ENCODE measurements at places on chromosomes 7 and 10.
A peak's percentile ranks its signal among the peaks of the same experiment; 100 is the strongest.

DNA sequence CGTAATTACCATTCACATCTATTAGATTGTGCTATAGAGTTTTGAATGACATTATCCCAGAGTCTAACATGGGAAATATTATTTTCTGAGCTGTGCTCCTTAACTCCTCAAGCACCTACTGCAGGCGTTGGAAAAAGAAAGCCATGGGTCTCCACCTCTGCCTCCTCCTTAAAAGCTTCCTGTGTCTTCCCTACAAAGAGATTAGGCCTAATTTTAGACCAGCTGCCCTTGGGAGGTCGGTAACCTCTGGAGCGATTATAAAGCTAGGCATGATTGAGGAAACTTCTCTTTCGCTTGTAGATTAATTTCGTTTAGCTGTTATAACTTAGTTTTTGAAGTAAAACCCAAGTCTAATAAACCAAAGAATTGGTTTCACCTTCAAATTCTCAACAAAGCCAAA lies 75.2 kb downstream of the PLXDC2 start:
- DNase-seq, result no peak

DNA sequence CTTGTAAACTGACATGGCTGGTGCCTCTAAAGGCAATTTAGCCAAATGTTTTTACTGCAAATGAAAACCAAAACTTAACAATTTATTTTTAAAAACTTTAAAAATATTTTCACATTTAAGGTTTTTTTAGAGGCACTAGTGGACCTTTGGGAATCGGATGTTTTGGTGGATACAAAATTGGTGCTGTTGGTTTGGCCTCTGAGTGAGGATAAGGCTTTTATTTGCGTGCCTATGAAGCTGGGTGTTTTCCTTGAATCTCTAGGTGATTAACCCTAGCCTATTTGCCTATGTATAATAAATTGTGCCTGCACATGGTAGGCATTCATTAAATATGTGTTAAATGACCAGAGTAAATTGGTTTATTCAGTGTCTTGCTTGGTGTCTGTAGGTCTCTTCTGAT lies 2.9 kb upstream of the SGCE start:
- DNase-seq, result no peak

DNA sequence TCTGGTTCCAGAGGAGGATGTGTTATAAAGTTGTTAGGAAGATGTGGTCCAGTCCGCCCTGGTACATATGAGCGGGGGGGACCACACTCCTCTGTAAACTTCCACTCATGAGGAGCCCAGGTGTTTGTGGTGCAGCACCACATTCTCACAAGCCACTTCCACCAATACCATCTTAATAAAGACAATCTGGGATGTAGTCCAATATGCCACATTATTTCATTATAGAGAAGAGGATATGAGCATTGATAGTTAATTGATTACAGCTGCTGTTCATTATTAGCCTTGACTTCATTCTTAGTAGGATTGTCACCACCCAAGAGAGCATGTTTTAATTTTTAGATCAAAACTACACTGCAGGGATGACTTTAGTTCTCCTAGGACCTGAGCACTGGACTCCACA lies 40.5 kb downstream of the ERCC6 start:
- no peak for DNase-seq

- DNase-seq, result no peak
These were observed 1.0 kb upstream of the ENO4 start for GRCh38 chr10:116848032-116848943.

- DNase-seq, result peak; percentile 21
These were observed 185.2 kb upstream of the ITGB1 start for GRCh38 chr10:33143160-33143728.

DNA sequence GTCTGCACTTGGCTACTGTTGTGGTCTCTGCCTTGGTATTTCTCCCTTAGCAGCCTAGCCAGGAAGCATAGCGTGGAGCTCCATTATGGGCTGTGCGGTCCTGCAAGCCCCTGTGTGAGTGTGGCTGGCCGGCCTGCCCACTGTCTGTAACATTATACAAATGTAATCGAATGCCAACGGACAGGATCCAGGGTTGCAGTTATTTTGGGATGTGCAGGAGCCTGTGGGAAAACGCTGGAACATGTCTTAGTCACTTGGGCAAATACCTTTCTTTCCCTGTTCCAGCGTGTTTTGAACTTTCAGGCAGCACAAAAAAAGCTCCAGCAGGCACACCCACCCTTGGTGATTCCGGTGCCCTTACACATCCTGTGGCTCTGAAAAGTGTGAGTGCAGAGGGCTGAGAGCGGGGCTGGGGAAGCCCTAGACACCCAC lies 29.5 kb downstream of the BAG3 start:
- DNase-seq, result no peak

- no peak for DNase-seq
These were observed 166.5 kb downstream of the EGFR start for GRCh38 chr7:55185321-55185802.

DNA sequence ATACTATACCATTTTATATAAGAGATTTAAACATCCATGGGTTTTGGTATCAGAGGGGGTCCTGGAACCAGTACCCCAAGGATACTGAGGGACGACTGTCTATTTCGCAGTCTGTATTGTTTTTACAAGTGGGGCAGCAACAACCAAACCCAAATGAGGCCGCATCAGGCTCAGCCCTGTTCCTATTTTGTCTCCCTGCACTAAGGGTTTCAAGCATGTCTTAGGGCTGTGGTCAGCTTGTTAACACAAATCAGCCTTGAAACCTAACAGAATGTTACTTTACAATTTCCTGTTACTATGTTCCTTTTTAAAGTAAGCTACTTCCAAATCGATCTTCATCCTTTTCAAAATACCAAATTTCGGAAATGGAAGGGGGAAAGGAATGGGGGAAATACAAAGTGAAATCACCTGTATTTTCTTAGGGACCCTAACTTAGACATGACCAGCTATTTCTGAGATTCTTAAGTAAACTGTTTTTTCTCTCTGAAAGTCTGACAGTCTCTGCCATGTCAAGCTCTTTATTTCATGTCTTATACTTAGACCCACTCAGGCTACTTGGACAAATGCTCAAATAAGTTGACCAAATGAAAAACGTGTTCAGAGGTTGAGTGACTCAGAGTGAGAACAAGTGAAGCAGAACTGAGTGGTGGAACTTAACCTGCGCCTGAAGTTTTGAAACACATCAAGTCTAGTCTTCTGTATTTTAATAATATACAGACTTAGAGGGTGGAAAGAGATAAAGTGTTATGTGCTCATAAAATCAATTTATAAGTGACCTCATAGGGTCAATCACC lies 75.8 kb downstream of the C1GALT1 start:
- no peak for DNase-seq

DNA sequence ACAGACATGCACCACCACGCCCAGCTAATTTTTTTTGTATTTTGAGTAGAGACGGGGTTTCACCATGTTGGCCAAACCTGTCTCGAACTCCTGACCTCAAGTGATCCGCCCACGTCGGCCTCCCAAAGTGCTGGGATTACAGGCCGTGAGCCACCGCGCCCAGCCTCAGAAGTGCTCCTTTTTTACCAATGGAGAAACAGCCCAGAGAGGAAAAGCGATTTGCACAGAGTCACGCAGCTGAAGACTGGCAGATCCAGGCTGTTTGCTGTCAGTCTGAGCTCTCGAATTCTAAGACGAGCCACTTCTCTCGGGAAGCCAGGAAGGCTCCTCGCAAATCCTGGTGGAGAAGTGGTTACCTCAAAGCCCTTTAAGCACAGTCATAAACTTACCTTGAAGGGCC lies 57.4 kb upstream of the SDK1 start:
- no peak for DNase-seq

- no peak for DNase-seq
These were observed 4.1 kb upstream of the OIT3 start for GRCh38 chr10:72889391-72889831.

DNA sequence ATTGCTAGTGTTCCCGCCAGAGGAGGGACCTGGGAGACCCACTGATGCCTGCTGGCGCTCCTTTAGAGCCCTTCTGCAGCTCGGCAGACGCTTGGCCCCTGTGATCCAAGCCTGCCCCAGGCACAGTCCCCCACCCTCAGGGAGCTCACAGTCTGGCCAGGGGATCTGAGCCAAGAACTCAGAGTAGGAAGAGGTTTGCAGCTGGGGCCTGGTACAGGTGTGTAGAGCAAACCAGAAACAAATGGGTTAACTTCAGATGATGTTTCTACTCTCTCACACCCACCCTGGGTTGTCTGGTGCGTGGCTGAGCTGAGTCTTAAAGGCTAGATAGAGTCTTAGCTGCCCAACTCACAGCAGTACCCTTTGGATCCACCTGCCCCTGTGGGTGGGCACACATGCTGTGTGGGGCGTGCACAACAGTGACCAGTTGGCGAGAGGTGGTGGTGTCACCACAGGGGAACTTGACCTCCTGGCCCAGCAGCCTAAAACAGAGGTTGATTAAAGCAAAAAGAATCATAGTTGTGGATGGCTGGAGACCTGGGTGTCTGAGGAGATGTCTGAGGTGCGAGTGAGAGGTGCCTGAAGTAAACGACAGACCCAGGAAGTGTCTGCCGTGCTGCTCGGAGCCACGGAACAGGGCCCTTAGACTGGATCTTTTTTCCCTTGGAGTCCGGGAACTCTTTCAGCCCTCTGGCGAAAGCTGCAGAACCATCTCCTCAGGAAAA lies 31.2 kb upstream of the SRGN start:
- DNase-seq, result no peak

GRCh38 chr10:77713521-77714280 lies 76.1 kb upstream of the KCNMA1 start:
- DNase-seq, result no peak

DNA sequence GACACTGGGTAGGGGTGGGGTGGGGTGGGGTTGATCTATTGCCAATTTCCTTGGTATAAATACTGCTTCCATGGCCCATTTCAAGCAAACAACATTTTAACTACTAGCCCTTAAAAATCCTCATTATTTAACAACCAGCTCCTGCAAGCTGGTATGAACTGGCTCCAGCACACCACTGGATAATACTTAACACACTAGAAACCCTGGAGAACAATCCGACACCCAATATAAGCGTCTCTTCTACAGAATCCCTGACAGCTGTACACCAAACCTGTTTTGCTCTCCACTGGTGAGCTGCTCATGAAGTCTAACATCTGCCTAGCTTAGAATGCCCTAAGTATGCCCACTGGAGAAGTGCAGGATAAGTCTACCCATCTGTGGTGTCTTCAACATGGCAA lies 116.8 kb downstream of the HIPK2 start:
- no peak for DNase-seq

- no peak for DNase-seq
These were observed 405.7 kb downstream of the ARL4A start for GRCh38 chr7:13093160-13093559.

GRCh38 chr10:18607503-18608378 lies 43.6 kb downstream of the NSUN6 start:
- DNase-seq, result no peak

GRCh38 chr7:99195867-99196266 lies 12.0 kb downstream of the KPNA7 start:
- no peak for DNase-seq

GRCh38 chr7:137768366-137768765 lies 78.4 kb downstream of the DGKI start:
- DNase-seq, result no peak

DNA sequence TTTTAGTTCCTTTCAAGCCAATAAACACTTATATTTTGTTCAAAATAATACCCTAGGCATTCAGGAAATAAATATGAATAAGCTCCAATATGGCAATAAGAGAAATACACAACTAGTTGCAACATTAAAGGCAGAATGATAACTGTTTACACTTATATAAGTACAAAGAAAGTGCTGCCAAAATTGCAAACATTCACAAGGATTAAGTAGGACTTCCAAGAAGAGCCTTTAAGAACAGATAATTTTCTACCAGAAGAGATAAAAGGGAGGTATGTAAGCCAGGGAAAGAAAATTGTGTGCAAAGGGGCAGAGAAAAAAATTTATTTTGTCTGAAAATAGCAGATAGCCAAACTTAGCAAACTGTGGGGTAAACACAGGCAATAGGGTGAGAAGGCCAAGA lies 83.8 kb downstream of the CTNNA3 start:
- DNase-seq, result no peak

DNA sequence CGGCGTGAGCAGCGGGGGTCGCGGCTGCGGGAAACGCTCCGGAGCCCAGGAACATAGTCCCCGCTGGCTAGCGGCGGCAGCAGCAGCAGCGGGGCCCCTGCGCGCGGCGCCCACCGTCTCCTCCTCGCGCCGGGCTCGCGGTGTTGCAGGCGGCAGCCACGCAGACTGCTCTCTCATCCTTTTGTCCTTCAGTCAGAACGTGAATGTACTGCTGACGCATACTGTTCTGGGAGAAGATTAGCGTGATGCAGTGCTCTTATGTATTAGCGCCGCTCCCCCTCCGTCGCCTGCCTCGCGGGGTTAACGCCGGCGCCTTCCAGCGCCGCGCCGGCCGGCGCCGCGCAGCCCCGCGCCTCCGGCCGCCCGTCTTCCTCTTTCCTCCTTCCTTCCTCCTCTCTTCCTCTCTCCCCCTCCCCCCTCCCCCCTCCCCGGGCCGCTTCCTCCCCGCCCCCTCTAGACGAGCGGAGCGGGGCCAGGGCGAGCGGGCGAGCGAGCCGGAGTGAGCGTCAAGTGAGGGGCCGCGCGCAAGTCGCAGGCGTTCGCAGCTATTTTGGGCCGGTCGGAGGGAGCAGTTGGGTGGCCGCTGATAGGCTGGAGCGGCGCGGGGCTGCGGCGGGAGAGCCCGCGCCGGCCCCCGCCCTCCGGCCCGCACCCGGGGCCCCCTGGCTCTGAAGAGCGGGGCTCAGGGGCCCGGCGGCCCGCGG lies 816 bp upstream of the LRRC4 start:
- DNase-seq, result peak; percentile 15

DNA sequence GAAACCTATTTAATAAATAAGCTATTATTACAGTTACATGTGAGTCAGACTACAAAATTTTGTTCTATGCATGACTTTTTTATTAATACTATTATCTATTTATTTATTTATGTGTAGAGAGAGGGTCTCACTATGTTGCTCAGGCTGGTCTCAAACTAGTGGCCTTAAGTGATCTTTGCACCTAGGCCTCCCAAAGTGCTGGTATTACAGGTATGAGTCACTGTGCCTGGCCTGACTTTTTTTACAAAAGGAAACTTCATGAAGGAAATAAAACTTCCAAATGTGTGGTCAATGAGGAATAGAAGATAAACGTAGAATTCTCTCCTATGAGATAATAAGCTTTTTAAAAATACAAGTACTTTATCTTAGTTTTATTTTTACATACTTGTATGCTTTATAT lies 19.0 kb downstream of the COL28A1 start:
- no peak for DNase-seq

DNA sequence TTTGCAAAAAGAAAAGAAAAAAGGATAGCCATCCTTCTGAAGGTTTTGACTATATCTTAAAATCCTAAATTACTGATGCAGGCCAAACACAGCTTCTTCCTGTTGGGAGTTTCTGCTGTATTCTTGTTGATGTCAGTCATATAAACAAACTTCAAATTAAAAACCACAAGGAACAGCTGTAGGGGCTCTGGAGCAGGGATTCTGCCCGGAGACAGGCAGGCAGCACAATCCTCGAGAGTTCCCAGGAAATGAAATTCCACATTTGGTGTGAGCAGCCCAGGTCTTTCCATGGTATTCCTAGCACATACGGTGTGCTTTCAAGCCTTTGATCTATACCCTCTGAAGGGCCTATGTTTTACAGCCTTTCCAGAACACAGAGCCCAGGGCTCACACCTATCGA lies 43.2 kb downstream of the INSYN2A start:
- no peak for DNase-seq

- no peak for DNase-seq
These were observed 365.2 kb downstream of the PLXDC2 start for GRCh38 chr10:20181434-20181833.

All from stimulated activated CD8-positive, alpha-beta memory T cell treated with anti-CD3 and anti-CD28 coated beads, Interleukin-12 subunit alpha, Interleukin-12 subunit beta, amount 100 ng/mL, for 4 hours (primary cell).